Thyroid gland (tissue), 4 donors: ENCODE measurements at places on chromosomes 12 and 14. TPM values are rescaled to one million over a fixed set of nuclear protein-coding genes. Genes with fewer than 3 reads are reported as not detected.

- DNase-seq = no peak
- no peak overlapping the region for H3K4me3 ChIP-seq
- H3K27me3 ChIP-seq = no peaks in the 10 kb centered on the region
- no peak overlapping the region for H3K27ac ChIP-seq
Measured at GRCh38 chr14:68962681-68963080, 16.4 kb downstream of the ACTN1 start.

DNA sequence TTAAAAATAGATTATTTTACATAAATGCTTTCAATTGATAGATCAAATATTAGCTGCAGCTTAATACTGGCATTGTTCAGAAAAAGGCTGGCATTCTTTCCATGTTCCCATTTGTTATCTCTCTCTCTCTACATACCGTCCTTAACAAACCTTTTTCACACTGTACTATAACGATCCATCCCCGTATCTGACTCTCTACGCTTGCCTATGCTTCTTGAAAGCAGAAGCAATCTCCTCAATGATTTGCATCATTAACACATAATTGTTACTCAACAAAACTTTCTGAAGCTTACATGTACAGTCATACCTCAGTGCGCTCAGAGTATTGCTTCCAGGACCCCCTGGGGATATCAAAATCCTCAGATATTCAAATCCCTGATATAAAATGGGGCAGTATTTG lies 89.7 kb downstream of the TMTC1 start:
- DNase-seq = no peak
- H3K27ac ChIP-seq = no peak overlapping the region
- H3K27me3 ChIP-seq = no peaks in the 10 kb centered on the region
- no peaks in the 10 kb centered on the region for H3K4me1 ChIP-seq
- H3K36me3 ChIP-seq = no peaks in the 10 kb centered on the region

Gene SYT1
- total RNA-seq = 1.3 TPM

Gene SERPINA3
- total RNA-seq = 16.3 TPM

Gene GYS2
- total RNA-seq = not detected

Gene ATL1
- 4.1 TPM for total RNA-seq

- no peaks in the 10 kb centered on the region for H3K4me1 ChIP-seq
- no peaks in the 10 kb centered on the region for H3K36me3 ChIP-seq
- no peak overlapping the region for H3K4me3 ChIP-seq
- no peak for DNase-seq
- H3K27ac ChIP-seq = no peak overlapping the region
Measured at GRCh38 chr14:98960617-98961013, 311.4 kb downstream of the BCL11B start.

DNA sequence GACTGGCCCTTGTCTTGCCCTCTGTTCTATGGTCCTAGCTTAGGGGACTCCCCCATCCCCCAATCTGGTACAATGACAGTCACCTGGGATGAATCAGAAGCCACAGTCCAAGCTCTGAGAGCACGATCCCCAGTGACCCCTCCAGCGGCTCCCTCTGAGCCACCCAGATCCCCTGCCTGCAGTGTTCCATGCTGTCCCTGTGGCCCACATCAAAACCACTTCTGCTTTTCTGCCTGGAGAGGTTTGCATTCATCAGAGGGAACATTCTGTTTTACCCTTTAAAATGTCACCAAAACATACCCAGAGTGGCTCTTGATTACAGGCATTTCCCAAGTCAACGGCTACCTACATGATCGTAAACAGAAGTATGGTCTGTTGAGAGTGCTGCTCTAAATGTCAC lies 47.5 kb downstream of the NOS1 start:
- no peaks in the 10 kb centered on the region for H3K36me3 ChIP-seq
- no peak for DNase-seq
- no peak overlapping the region for H3K27ac ChIP-seq
- H3K4me1 ChIP-seq = no peaks in the 10 kb centered on the region
- no peaks in the 10 kb centered on the region for H3K27me3 ChIP-seq
- H3K4me3 ChIP-seq = no peak overlapping the region

DNA sequence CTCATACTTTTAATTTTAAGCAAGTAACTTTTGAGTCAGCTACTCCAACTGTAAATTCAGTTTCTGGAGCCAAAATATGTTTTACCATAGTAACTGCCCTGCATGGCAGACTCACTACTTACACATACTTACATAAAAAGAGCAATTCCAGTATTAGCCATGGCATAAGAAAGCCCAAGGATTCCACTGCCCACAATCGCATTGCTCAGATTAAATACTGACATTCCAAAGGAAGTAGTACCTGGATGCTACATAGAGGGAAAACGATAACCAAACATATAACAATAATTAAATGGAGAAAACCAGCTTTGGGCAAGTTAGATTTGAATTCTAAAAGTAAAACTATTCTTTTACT lies 2.2 kb downstream of the SLC38A2 start:
- peak overlapping the region; percentile 76 for H3K4me3 ChIP-seq
- no peaks in the 10 kb centered on the region for H3K27me3 ChIP-seq
- peak overlapping the region; percentile 96 for H3K27ac ChIP-seq

DNA sequence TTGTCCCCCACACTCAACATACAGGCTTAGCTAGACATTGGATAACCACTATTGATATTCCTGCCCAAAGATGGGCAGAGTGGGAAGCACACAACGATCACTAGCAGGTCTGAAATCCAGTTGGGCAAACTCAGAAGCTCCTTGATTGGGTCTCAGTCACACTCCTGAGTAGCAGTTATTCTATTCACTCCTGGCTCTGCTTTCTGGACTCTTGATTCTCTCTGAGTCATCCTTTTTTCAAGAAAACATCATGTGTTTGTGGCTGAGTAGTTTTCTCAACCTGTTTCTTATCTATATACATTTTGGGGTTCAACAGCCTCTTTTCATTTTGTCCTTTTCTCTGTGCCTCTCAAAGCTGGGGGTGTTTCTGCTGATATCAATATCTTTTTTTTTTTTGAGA lies 46.0 kb upstream of the MANSC4 start:
- H3K27ac ChIP-seq = no peak overlapping the region
- no peaks in the 10 kb centered on the region for H3K4me1 ChIP-seq
- H3K36me3 ChIP-seq = no peaks in the 10 kb centered on the region

GRCh38 chr14:104445086-104445485 lies 134.5 kb upstream of the C14orf180 start:
- no peak overlapping the region for H3K27ac ChIP-seq
- no peak overlapping the region for H3K4me3 ChIP-seq
- DNase-seq = no peak
- H3K4me1 ChIP-seq = no peaks in the 10 kb centered on the region
- no peaks in the 10 kb centered on the region for H3K36me3 ChIP-seq

- no peak overlapping the region for H3K4me3 ChIP-seq
- no peaks in the 10 kb centered on the region for H3K27me3 ChIP-seq
- H3K27ac ChIP-seq = no peak overlapping the region
- no peak for DNase-seq
Measured at GRCh38 chr12:9372202-9372601, 164.0 kb upstream of the PZP start.

DNA sequence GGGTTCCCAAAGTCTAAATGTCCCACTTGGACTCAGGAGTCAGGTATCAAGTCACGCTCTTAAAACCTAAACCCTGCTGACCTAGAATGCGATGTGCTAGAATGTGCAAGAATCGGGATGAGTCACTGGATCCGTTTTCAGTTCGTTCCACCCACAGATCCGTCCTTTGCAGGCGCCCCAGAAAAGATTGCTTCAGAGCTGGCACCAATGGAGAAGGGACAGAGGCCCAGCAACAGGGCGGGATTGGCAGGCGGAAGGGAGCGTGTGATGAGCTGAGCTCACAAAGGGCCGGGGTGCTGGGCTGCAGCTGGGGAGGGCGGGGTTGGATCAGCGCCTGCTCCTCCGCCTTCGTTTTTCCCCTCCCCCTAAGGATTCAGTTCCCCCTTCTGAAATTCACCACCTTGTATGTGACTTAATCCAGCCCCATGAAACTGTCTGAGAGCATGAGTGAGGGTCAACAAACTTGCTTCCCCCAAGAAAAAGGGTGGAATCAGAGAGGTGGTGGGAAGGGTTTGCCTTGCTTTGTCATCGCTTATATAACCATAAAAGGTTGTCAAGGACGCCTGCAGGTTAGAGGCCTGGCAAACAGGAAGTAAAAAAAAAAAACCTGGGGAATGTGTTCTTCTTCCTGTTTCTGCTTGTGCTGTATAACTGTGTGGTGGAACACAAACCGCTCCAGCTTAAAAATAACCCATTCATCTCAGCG lies 2.8 kb upstream of the UBC start:
- peak; percentile 98 for DNase-seq
- H3K4me1 ChIP-seq = peaks cover 41% of the 10 kb centered on the region
- no peaks in the 10 kb centered on the region for H3K27me3 ChIP-seq
- peak overlapping the region; percentile 100 for H3K27ac ChIP-seq
- H3K4me3 ChIP-seq = no peak overlapping the region

GRCh38 chr14:102440392-102440791 lies 69.2 kb downstream of the ANKRD9 start:
- H3K4me1 ChIP-seq = no peaks in the 10 kb centered on the region
- H3K27me3 ChIP-seq = no peaks in the 10 kb centered on the region
- peaks cover 31% of the 10 kb centered on the region for H3K36me3 ChIP-seq
- no peak overlapping the region for H3K4me3 ChIP-seq
- DNase-seq = no peak

Gene IFI27
- 111 TPM for total RNA-seq

DNA sequence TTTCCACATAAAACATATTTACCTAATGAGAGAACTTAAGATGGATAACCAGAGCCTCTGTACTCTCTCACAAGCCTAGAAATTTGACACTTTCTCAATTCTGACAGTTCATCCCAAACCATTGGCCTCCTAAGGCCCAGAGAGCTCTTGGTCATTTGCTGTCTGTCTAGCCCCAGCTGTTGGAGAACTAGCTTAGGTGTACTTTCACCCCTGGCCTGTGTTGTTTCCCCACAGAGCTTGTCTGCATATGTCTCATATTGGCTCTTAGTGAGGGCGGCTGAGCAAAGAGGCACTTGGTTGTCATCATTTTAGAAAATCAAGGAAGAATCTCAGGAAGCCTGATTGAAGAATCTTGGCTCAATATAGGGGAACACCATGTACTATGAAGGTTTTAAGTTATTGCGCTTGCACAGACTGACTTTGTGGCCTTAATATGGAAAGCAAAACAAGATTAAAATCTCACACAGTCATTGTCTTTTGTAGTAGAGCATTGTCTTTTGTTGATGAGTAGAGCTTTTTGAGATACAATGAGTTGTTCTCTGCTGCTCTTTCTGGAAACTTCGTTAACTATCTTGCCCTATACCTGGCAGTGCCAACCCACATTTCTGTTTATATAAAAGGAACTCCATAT lies 324.6 kb downstream of the RAD51B start:
- no peaks in the 10 kb centered on the region for H3K36me3 ChIP-seq
- peak overlapping the region; percentile 17 for H3K27ac ChIP-seq
- no peak for DNase-seq
- peaks cover 62% of the 10 kb centered on the region for H3K4me1 ChIP-seq

Gene GLT1D1
- 0.46 TPM for total RNA-seq

DNA sequence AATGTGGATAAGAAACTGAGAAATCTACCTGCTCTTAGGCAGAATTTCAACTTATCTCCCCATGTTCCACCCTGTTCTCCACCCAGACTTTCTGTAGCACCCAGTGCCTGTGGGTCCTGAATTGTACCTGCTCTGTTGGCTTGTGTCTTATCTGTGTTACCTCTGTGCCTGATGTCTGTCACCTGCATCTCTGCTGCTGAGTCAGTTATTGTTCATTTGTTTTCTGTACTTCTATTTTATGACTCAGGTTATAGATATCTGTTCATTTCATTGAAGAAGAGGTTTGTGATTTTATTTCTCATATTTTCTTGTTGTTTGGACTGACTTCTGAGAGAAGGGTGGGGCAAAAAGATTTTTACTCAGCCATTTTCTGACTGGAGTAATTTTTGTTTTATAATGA lies 11.7 kb downstream of the SOCS4 start:
- H3K4me1 ChIP-seq = no peaks in the 10 kb centered on the region
- H3K27me3 ChIP-seq = no peaks in the 10 kb centered on the region
- H3K27ac ChIP-seq = no peak overlapping the region

Gene CD63
- 1,128 TPM for total RNA-seq

GRCh38 chr14:94019329-94019728 lies 6.8 kb upstream of the OTUB2 start:
- H3K36me3 ChIP-seq = no peaks in the 10 kb centered on the region
- no peak overlapping the region for H3K4me3 ChIP-seq
- no peak overlapping the region for H3K27ac ChIP-seq
- no peak for DNase-seq
- H3K27me3 ChIP-seq = no peaks in the 10 kb centered on the region
- no peaks in the 10 kb centered on the region for H3K4me1 ChIP-seq

DNA sequence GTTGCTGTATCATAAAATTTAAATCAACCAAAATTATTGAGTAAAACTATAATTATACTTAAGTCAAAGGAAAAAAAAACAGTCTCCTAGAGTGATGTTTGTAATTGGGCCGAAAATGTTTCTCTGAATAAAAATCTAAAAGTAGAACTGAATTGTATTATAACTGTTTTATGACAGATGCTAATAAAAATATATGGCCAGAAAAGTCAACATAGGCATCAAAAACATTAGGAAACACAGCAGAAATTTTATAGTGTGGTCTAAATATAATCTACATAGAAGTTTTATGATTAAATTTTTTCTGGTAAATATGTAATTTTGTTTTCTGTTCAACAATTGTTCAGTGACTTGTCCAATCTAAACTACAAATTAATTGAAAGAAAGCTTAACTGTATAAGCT lies 277.8 kb downstream of the ALX1 start:
- no peaks in the 10 kb centered on the region for H3K36me3 ChIP-seq
- no peak overlapping the region for H3K27ac ChIP-seq
- no peak for DNase-seq

- no peaks in the 10 kb centered on the region for H3K4me1 ChIP-seq
- DNase-seq = no peak
- no peaks in the 10 kb centered on the region for H3K36me3 ChIP-seq
- no peak overlapping the region for H3K4me3 ChIP-seq
- no peaks in the 10 kb centered on the region for H3K27me3 ChIP-seq
- H3K27ac ChIP-seq = no peak overlapping the region
Measured at GRCh38 chr12:28563936-28564335, 373.7 kb downstream of the CCDC91 start.

DNA sequence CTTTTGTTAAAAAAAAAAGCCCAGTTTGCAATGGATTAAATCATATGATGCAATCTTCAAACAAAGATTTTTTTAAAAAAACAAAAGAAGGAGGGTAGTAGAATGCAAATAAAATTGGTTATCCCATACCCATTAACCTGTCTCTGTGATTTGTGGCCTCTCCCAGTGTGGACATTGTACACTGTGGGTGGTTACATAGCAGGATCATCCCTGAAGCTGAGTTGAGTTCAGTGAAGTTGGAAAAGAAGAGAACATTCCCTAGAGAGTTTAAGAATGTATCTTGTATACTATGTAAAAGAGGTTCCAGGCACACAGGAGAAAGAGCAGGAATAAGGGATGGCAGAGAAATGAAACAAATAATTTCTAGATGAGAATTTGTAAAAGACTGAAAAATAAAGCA lies 142.4 kb upstream of the SLC16A7 start:
- no peaks in the 10 kb centered on the region for H3K27me3 ChIP-seq
- H3K4me3 ChIP-seq = no peak overlapping the region
- H3K36me3 ChIP-seq = no peaks in the 10 kb centered on the region
- H3K27ac ChIP-seq = no peak overlapping the region
- no peaks in the 10 kb centered on the region for H3K4me1 ChIP-seq

Gene APPL2
- total RNA-seq = 30.6 TPM

Gene TDRD9
- 85.1 TPM for total RNA-seq

GRCh38 chr12:40802656-40803055 lies 110.4 kb downstream of the CNTN1 start:
- no peaks in the 10 kb centered on the region for H3K4me1 ChIP-seq
- H3K36me3 ChIP-seq = no peaks in the 10 kb centered on the region
- DNase-seq = no peak
- H3K27me3 ChIP-seq = no peaks in the 10 kb centered on the region
- H3K4me3 ChIP-seq = no peak overlapping the region
